ENCODE measurements at places on chromosomes 6 and 20.

DNA sequence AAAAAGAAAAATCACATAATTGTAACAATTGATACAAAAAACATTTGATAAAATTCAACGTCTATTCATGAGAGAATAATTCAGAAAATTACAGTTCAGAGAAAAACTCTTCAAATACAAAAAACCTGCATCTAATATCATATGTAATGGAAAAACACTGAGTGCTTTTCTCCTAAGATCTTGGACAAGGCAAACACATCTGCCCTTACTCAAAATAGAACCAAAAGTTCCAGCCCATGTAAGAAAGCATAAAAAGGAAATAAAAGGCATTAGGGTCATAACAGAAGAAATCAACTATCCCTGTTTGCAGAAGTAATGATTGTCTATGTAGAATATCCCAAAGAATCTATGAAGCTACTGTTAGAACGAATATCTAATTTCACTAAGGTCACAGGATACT, 721.4 kb downstream of the RFPL4B start:
- DNase-seq = no peak

DNA sequence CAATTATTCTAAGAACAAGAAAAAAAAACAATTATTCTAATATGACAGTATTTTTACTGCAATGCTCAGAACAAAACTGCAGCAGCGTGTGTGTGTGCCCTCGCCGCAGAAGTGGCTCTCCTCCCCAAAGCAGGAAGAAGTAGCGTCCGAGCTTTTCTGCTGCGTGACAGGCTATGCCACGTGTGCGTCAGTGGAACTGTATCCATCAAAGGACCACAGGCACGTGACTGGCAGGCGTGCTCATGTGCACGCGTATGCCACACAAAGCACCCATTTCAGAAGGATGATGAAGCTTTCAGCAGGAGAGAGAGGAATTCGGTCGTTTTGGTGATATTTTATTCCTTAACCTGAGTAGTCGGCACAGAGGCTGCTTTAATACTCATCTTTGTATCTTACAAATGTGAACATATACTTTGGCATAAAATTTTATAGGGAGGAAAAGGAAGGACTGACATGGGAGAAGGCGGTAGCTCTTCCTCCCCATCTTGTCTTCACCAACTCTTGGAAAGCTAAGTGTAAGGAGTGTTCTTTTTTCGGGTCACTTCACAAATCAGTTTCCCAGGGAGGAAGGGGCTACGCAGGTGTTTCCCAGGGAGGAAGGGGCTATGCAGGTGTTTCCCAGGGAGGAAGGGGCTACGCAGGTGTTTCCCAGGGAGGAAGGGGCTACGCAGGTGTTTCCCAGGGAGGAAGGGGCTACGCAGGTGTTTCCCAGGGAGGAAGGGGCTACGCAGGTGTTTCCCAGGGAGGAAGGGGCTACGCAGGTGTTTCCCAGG, 3.4 kb downstream of the TCFL5 start:
- no peak for DNase-seq

- DNase-seq = no peak
These were observed 130.6 kb upstream of the DOK5 start for GRCh38 chr20:54344832-54345231.

GRCh38 chr20:37523911-37524700, 3.1 kb downstream of the NNAT start:
- no peak for DNase-seq

- DNase-seq = no peak
These were observed 124.3 kb upstream of the ATXN1 start for GRCh38 chr6:16885411-16886160.

DNA sequence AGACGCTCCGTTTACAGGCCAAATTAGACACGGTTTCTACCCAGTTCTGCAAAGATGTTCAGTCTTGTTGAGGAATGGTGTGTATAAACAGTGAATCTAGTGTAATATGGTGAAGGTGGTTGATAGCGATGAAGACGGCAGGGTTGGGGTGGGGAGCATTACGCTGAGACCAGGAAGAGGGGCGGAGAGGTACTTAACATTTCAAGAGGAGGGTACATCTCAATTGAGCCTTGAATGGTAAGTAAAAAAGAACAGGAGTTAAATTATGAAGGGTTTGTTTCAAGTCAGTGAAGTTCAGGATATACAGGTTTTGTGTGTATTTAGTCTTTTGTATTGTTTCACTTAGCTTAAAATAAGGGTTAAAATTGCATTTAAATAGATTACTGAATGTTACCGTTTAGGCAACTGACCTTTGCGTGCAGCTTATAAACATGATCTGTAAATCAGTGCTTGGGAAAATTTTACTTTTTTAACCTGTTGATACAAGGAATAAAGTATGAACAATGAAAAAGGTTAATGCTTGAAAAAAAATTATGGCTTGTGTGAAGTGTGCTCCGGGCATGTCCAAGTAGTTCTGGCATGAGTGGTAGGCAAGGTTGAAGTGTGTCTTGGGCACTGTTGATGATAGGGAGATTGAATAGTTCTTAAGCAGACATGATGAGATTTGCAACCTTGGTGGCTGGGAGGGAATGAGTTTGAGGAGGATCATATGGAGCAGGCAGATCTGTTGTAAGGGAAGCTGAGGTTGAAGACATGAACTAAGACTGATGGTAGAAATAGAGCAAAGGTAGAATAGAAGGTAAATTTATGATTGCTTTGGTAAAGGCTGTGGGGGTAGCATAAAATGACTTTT, 842 bp downstream of the POLR1C start:
- no peak for DNase-seq

Data from activated effector memory CD4-positive, alpha-beta T cell treated with Interleukin-2 at 50 U/mL for 16 hours (primary cell).